PC-9 (cell line): ENCODE measurements at places on chromosomes 16 and 17. TPM values are rescaled to one million over a fixed set of nuclear protein-coding genes. Genes with fewer than 3 reads are reported as not detected.

GRCh38 chr17:679491-679890 is 35.1 kb downstream of the VPS53 start:
- H3K27ac ChIP-seq = no peak overlapping the region
- no peaks in the 10 kb centered on the region for H3K27me3 ChIP-seq
- H3K36me3 ChIP-seq = peaks cover 12% of the 10 kb centered on the region; the same call in 1 of the 2 replicates
- H3K4me1 ChIP-seq = no peaks in the 10 kb centered on the region; the same call in 1 of the 2 replicates
- no peak overlapping the region for H3K4me3 ChIP-seq

Gene PPP1R27
- total RNA-seq = not detected in 2 replicates

Gene MARCHF10
- 8.0 and 9.6 TPM in 2 replicates for total RNA-seq

- H3K4me3 ChIP-seq = no peak overlapping the region
- no peaks in the 10 kb centered on the region for H3K36me3 ChIP-seq
- H3K27me3 ChIP-seq = no peaks in the 10 kb centered on the region
- no peak for DNase-seq
- no peaks in the 10 kb centered on the region for H3K4me1 ChIP-seq
Observed at GRCh38 chr17:38511150-38512108, 83.2 kb downstream of the ARHGAP23 start.

- H3K27ac ChIP-seq = no peak overlapping the region
- no peaks in the 10 kb centered on the region for H3K27me3 ChIP-seq
- DNase-seq = no peak
- no peaks in the 10 kb centered on the region for H3K36me3 ChIP-seq
- no peak overlapping the region for H3K4me3 ChIP-seq
Observed at GRCh38 chr17:66519154-66519553, 216.7 kb downstream of the PRKCA start.

Gene CDRT4
- 11.0 and 17.9 TPM in 2 replicates for total RNA-seq

- H3K36me3 ChIP-seq = no peaks in the 10 kb centered on the region
- DNase-seq = no peak
- no peaks in the 10 kb centered on the region for H3K27me3 ChIP-seq
- no peaks in the 10 kb centered on the region for H3K4me1 ChIP-seq
- no peak overlapping the region for H3K27ac ChIP-seq
Observed at GRCh38 chr17:65487161-65487560, 74.3 kb downstream of the AXIN2 start.

Gene ABCC12
- not detected in 2 replicates for total RNA-seq

Gene TPSD1
- total RNA-seq = not detected in 2 replicates

- DNase-seq = peak; percentile 53
- no peaks in the 10 kb centered on the region for H3K36me3 ChIP-seq
- H3K4me1 ChIP-seq = peaks cover 8% of the 10 kb centered on the region; the same call in 1 of the 2 replicates
- peak overlapping the region; percentile 77 for H3K4me3 ChIP-seq
- H3K27me3 ChIP-seq = no peaks in the 10 kb centered on the region
Observed at GRCh38 chr17:36602924-36603384, 1.6 kb downstream of the MRM1 start.

GRCh38 chr17:55546481-55546880 is 35.2 kb upstream of the SMIM36 start:
- no peaks in the 10 kb centered on the region for H3K4me1 ChIP-seq
- no peaks in the 10 kb centered on the region for H3K36me3 ChIP-seq
- H3K27me3 ChIP-seq = peaks cover 33% of the 10 kb centered on the region; the same call in 1 of the 2 replicates
- DNase-seq = no peak
- H3K4me3 ChIP-seq = no peak overlapping the region

Gene FOXF1
- total RNA-seq = not detected in 2 replicates

- no peak overlapping the region for H3K27ac ChIP-seq
- peak; percentile 58 for DNase-seq
- no peaks in the 10 kb centered on the region for H3K36me3 ChIP-seq
- peaks cover 48% of the 10 kb centered on the region for H3K4me1 ChIP-seq
Observed at GRCh38 chr17:73343739-73344454, 32.1 kb upstream of the CDC42EP4 start.

DNA sequence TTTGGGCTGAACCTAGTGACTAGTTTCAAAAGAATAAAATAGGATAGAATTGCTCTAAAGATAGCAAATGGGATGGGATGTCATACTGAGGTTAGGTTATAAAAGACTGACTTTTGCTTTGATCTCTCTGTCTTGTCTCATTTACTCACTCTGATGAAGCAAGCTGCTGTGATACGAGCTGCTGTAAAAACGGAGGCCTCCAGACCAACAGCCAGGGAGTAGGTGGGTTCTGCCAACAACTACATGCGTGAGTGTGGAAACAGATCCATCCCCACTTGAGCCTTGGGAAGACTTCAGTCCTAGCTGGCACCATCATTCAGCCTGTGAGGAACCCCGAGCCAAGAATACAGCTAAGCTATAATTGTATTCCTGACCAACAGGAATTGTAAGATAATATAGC is 373.9 kb upstream of the CA10 start:
- no peak for DNase-seq
- no peak overlapping the region for H3K27ac ChIP-seq
- H3K4me3 ChIP-seq = no peak overlapping the region
- H3K27me3 ChIP-seq = no peaks in the 10 kb centered on the region
- H3K36me3 ChIP-seq = no peaks in the 10 kb centered on the region

DNA sequence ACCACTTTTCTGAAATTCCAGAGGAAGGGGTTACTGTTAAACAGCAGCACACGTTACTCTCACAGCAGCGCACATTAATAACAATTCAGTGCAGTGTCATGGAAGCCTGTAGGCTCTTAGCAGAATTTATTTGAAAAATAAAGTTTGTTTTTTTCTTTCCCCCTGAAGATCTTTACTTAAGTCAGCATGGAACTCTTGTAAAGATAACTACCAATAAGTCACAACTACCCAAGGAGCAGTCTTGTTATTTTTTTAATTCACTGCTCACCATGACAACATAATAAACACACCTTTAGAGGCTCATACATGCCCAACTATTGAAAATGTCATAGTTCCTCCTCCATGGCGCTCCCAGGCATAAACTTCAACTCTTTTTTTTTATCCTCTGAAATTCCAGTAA is 31.8 kb upstream of the PSMD7 start:
- H3K4me3 ChIP-seq = no peak overlapping the region
- H3K27ac ChIP-seq = no peak overlapping the region
- no peaks in the 10 kb centered on the region for H3K4me1 ChIP-seq
- H3K27me3 ChIP-seq = peaks cover 93% of the 10 kb centered on the region
- no peak for DNase-seq
- H3K36me3 ChIP-seq = no peaks in the 10 kb centered on the region

Gene RBBP6
- total RNA-seq = 76.6 and 86.7 TPM in 2 replicates

- no peaks in the 10 kb centered on the region for H3K4me1 ChIP-seq
- peaks cover 30% of the 10 kb centered on the region for H3K27me3 ChIP-seq
- no peak overlapping the region for H3K4me3 ChIP-seq
- DNase-seq = no peak
Observed at GRCh38 chr17:35344262-35344661, 29.2 kb downstream of the SLFN11 start.

GRCh38 chr17:80647746-80648145 is 103.1 kb downstream of the RPTOR start:
- H3K27ac ChIP-seq = no peak overlapping the region
- H3K36me3 ChIP-seq = no peaks in the 10 kb centered on the region
- no peaks in the 10 kb centered on the region for H3K27me3 ChIP-seq
- no peaks in the 10 kb centered on the region for H3K4me1 ChIP-seq
- no peak overlapping the region for H3K4me3 ChIP-seq

DNA sequence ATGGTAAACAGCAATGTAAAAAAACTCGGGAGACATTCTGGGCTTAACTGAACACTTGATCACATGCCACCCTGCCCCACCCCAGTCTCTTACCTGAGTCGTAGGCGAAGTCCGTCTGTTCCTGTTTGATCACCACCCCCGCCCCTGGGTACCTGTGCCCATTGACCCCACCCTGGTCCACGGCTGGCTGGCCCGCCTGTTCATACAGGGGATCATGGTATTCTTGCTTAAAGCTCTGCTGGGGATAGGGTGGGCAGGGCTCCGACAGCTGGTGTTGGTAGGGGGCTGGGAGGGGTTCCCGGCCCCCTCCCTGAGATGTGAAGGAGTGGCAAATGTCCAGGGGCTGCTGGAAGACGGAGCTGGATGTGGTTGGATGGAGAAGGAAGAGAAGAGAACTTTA is 13.6 kb downstream of the ETV4 start:
- no peak for DNase-seq
- H3K36me3 ChIP-seq = peaks cover 10% of the 10 kb centered on the region; the same call in 1 of the 2 replicates
- peaks cover 44% of the 10 kb centered on the region for H3K4me1 ChIP-seq
- H3K4me3 ChIP-seq = no peak overlapping the region
- no peak overlapping the region for H3K27ac ChIP-seq
- H3K27me3 ChIP-seq = no peaks in the 10 kb centered on the region

DNA sequence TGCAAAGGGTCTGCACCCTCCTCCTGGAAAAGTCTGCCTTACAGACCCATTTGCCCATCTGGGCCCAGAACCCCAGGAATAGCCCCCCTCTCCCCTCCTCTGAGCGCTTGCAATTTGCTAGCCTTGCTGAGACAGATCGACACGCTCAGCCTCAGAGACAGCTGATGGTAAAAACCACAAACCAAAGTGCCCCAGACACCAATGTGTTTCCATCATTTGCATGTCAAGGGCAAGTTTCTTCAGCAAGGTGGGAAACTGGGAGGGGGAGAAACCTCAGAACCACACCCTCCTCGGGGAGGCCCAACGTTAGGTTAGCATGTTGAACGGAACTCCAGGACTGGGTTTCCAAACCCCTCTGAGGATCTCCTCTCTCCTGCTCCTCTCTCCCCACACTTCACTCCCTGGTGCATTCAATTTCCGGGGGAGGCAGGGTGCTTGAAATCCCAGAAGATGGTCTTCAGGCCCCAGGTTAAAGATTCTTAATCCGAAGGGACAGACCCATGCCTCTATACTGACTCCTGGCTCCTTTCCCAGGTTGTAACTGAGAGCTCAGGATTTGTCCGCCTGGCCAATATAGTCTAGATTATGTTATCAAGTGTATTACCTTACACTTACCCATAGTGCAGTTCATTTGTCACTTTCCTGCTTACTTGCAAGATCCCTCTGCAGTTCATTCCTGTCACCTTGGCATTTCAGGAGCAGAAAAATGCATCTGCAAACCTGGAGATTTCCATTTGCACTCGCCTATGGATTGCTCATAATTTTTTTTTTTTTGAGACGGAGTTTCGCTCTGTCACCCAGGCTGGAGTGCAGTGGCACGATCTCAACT is 1.3 kb upstream of the CUEDC1 start:
- H3K27me3 ChIP-seq = no peaks in the 10 kb centered on the region
- no peak overlapping the region for H3K4me3 ChIP-seq
- DNase-seq = no peak
- no peaks in the 10 kb centered on the region for H3K36me3 ChIP-seq
- no peak overlapping the region for H3K27ac ChIP-seq

DNA sequence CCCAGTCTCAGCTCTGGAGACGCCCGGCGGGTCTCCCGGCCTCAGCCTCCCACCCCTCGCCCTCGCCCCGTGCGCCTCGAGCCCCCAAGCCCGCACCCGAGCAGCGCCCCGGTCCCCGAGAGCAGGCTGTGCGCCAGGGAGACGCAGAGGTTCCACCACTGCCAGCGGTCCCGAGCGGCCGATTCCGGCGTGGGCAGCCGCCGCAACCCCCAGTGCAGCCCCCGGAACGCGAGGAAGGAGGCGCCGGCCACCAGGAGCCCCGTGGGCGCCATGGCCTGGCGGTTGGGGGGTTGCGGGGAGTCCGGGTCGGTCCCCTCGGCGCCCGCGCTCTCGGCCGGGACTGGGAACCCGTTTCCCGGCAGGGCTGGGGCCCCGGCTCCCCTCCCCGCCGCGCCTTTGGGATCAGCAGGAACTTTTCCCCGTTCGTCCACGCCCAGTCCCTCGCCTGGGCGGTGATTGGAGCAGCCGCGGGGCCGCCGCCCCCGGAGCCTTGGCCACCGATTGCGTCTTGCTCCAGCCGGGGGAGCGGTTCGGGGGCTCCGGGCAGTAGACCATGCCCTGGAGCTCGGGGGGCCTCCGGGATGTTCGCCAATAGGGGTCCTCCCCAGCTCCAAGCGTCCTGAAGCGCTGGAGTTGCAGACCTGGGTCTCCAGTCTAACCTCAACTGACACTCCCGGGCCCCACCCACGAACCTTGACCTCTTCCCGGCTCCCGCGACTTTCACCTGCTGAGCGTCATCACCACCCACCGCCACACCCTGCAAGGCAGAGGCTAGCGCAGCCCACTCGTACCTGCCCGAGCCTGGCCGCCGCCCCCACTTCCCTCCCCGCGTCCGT is at the start of gene TLCD2:
TLCD2 (minus strand) TSS at position 407 of the 836 bp plus-strand sequence; CDS start at position 272, 135 bp downstream.
- peak within 1 kb of the TSS; percentile 17; the same call in 1 of the 2 replicates for H3K27ac ChIP-seq
- 0 out of 2 replicates have a peak, but pooled peaks cover 14% of the 10 kb centered on the region for H3K36me3 ChIP-seq
- H3K27me3 ChIP-seq = no peaks in the 10 kb centered on the region
- DNase-seq = peak; percentile 47
- peaks cover 22% of the 10 kb centered on the region for H3K4me1 ChIP-seq

Gene ARL5C
- total RNA-seq = not detected in 2 replicates

Gene ZNF385C
- total RNA-seq = 1.7 and 2.1 TPM in 2 replicates

DNA sequence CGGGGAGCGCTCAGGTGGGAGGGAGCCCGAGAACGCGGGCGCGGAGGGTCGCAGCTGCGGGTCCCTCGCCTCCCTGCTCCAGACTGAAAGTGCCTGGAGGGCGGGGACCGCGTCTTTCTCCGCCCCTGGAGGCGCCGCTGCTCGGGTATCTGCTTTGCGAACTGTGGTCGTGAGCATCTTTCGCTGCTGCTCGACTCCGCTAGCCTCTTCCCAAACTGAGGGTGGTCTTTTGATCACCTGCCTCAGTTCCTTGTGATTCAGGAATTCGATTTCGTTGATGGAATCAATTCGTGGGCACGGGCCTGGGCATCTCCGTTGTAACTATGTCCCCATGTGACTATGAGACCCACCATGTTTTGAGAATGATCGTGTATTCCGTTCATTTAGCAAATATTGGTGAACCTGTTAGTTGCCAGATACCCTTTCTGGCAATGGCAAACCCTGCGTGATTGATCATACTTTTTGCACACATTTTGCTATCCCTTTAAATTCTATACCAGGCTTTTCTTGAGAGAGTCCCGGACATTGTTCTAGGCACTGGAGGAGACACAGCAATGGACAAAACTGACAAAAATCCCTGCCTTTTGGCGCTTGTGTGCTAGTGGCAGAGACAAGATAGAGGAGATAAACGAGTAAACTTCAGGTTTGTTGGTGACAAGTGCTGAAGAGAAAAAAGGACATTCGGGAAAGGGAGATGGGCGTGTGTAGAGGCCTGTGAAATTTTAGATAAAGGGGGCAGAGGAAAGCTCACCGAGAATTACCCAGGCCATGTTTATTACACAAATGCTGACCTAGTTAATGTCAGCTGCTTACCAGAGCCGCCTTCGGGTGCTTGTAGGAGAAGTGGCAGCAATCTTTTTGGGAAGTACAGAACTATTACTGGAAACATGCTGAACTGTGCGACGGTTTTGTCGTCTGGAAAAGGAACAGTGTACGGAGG is 948 bp downstream of the UTP18 start:
- peaks cover 44% of the 10 kb centered on the region for H3K36me3 ChIP-seq
- no peaks in the 10 kb centered on the region for H3K27me3 ChIP-seq
- H3K27ac ChIP-seq = peak overlapping the region; percentile 92; the same call in 1 of the 2 replicates
- peak overlapping the region; percentile 94 for H3K4me3 ChIP-seq
- DNase-seq = no peak
- H3K4me1 ChIP-seq = peaks cover 55% of the 10 kb centered on the region

- H3K4me1 ChIP-seq = no peaks in the 10 kb centered on the region
- no peak overlapping the region for H3K27ac ChIP-seq
- no peak for DNase-seq
- H3K4me3 ChIP-seq = no peak overlapping the region
- no peaks in the 10 kb centered on the region for H3K36me3 ChIP-seq
Observed at GRCh38 chr17:9811537-9811936, 10.3 kb downstream of the GSG1L2 start.

- peaks cover 5% of the 10 kb centered on the region; the same call in 1 of the 2 replicates for H3K36me3 ChIP-seq
- no peaks in the 10 kb centered on the region for H3K27me3 ChIP-seq
- H3K27ac ChIP-seq = no peak overlapping the region
- H3K4me3 ChIP-seq = no peak overlapping the region
- no peak for DNase-seq
Observed at GRCh38 chr17:81867991-81868673, 3.0 kb downstream of the ARHGDIA start.

Gene PIRT
- total RNA-seq = not detected in 2 replicates

Gene PHAF1
- total RNA-seq = 19.5 and 21.1 TPM in 2 replicates

Gene ZG16B
- 19.9 and 23.4 TPM in 2 replicates for total RNA-seq
